ENCODE measurements at places on chromosomes 4 and X.

GRCh38 chr4:131370846-131371245, 1778.2 kb upstream of the PCDH10 start:
- no peak for DNase-seq

DNA sequence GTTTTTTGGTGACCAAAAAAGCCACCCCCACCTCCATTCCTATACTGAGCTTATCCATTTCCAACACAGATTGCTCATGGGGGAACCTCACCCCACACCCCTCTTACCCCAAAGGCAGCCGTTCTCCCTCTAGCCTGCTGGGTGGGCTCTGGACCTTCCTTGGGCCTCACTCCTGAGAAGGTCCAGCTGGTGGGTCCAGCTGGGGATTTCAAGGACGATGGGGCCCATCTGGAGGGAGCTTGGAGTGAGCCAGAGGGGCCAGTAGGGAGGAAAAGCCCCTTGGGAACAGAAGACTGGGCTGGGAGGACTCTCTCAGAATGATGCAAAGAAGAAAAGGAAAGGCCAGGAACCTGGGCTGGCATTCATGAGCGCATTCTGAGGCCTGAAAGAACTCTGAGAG, 42.0 kb upstream of the PJA1 start:
- DNase-seq, result no peak

GRCh38 chr4:155629183-155629825, 37.3 kb upstream of the GUCY1A1 start:
- no peak for DNase-seq

DNA sequence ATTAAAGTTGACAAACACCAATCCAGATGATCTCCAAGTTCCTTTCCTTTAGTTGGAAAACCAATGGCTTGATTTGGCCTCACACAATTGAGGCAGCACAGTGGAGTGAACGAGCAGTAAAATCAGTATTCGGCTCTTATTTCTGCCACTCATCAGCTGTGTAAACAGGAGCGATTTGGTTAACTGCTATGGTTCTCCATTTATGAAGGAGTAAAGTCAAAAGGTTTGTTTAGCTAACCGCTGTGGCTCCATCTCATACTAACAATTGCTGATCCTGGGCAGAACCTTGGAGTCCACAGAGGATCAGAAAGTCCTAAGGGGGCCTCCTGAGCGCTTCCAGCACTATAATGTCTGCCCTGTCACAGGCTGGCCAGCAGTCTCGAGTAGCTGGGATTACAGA, 54.5 kb upstream of the EXOC1L start:
- no peak for DNase-seq

- DNase-seq, result no peak
These were observed 20.5 kb downstream of the SPIN4 start for GRCh38 chrX:63330681-63331080.

DNA sequence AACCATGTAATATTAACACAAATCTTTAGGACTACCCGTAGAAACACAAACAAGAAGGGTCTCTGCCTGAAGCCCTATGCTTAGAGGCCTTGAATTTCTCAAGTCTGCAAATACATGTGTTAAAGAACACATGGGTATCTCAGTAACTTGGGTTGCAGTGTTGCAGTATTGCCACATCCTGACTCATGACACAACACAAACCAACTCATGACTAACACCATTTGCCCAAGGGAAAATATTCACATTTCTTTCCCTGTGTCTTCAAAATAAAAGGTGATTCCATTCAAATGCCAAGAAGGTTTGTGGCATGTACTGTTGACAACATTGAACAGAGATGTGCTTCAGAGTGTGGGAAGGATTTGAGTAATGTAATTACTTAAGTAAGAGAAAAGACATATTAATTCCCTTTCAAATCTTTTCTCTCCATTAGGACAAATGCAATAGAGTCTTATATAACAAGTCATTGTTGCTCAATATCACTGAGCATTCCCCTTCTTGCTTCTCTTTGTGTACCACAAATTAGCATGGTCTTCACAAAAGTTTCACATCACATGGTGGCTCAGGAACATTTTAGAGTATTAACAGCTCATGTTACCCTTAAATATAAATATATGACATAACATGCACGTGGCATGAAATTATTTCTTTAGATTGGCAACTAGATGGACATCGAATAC, 487.1 kb downstream of the STPG2 start:
- no peak for DNase-seq

GRCh38 chrX:883588-883987, 253.0 kb downstream of the SHOX start:
- no peak for DNase-seq

DNA sequence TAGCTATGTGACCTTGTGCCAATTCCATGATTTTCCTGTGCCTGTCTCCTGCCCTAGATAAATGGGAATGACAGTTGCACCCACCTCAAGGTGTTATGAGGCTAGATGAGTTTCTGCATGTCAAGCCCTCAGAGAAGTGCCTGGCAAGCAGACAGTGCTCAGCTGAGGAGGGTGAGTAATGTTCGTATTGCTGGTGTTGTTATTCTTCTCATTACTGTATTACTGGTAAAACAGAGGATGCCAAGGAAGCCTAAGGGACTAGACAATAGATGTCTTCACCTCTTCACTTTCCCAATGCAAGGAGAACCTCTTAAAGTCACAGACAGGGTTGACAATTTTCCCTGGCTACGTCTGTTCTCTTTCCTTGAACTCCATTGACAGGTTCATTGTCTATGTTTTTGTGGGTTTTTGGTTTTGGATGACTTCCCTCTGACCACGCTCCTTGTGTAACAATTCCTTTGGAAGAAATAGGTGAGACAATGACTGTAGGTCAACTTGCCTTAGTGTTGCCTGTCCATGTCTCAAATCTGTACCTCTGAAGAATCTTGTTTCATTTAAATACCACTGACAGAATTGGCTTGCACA, 19.2 kb downstream of the ETDC start:
- no peak for DNase-seq

DNA sequence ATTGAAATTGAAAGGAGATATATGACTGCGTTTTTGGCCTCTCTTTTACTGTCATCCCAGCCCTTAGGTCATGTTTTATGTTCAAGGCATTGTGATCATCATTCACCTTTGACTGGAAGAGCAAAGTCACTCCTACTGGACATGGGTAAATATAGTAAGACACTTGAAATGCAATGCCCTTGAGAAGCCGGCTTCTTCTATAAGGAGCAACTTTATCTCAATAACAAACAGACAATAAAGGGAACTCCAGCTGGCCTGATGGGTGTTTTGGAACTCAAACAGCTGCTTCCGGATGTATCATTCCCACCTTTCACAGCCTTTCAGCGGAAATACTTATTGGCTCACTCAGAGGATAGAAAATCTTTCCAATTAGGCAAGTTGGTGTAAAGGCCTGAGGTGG, 65.1 kb upstream of the C4orf54 start:
- DNase-seq, result no peak

GRCh38 chr4:105350859-105351490, 122.9 kb downstream of the PPA2 start:
- DNase-seq, result no peak

GRCh38 chr4:2792711-2793585, at the start of gene SH3BP2:
TSS of gene SH3BP2 (plus strand) at chr4:2793085. CDS start at chr4:2820618, 27,533 bp downstream.
- peak; percentile 73 for DNase-seq

DNA sequence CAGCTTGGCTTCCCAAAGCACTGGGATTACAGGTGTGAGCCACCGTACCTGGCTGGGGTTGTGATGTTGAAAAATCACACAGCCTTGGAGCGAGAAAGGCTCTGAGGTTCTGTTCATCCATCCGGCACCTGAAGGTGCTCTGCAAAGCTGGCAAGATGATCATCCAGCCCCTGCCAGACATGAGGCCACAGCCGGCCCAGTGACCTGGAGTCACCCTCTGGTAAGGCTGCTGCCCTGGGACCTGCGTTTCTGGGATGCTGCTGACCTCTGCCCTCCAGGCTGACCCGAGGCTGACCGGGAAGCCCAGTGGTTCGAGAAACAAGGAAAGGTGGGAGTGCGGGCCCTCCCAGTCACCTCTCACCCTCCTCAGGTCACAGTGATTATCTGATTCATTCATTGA, 13.5 kb upstream of the WFS1 start:
- no peak for DNase-seq

GRCh38 chrX:3678328-3678727, 35.1 kb downstream of the PRKX start:
- no peak for DNase-seq

DNA sequence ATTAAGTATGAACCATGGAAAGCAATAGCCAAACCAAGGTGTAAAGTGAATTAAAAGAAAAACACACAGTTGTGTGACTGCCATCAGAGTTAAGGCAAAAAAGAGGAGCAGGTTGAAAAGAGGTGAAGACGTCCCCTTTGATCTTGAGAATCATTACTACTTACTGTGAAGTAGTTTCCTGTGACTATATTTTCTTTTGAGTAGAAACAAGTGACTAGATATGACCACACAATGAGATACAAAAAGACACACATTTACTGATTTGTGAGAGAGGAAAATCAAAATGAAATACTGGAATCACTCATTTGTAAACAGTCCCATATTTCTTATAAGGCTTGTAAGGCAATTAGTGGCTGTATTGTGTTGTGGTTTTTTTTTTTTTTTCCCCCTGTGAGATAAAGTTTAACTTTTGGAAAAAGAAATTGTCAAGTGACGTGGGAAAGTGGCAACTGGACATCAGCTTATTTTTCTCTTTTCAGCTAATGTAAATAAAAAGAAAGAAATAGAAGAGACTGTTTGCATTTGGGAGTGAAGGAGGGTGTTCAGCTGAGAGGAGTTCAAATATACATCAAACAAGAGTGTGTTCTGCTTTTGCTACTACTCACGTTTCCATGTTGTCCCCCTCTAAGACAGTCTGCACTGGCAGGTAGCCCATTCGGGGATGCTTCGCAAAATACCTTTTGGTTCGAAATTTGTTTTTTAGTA, 106.4 kb upstream of the FTHL17 start:
- no peak for DNase-seq

GRCh38 chr4:126860308-126860707, 772.4 kb upstream of the INTU start:
- no peak for DNase-seq

- DNase-seq, result no peak
These were observed 87.8 kb downstream of the NCAPG start for GRCh38 chr4:17898553-17899055.

DNA sequence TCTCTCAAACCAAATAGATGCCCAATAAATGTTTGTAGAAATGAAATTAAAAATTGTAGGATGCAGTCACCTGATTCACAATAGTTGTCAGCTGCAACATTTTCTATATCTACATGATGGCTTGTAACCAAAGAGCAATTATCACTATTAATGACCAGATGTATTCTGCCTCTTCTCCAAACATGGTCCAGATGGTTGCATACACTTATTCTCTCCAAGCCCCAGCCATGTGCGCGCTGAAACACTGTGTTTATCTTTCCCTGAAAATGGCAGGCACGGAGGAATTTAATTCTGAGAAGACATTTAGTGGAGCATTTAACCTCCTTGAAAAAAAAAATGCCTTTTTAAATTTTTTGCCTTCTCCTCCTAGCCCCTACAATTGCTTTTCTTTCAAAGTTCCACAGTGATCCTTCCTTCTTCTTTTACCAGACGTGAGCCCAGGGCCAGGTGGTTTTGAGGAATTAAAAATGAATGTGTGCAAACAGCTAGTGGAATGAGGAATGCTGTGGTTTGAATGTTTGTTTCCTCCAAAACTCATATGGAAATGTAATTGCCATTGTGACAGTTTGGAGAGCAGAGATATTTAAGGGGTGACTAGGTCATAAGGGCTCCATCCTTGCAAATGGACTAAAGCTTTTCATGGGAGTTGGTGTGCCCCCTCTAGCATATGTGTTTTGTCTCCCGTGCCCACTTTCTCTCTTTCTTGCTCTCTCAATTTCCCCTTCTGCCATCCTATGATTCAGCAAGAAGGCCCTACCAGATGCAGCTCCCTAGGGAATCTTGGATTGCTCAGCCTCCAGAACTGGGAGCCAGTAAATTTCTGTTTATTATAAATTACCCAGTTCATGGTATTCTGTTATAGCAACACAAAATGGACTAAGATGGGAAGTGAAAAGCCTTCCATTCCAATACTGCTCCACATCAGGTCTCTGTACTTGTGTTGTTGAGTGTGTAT, 136.0 kb downstream of the GABRB1 start:
- DNase-seq, result no peak

Data from substantia nigra (tissue), 51 donors.